Gastrocnemius medialis (tissue), 4 donors: ENCODE measurements at places on chromosomes 7 and 10. TPM values are rescaled to one million over a fixed set of nuclear protein-coding genes. Genes with fewer than 3 reads are reported as not detected.

DNA sequence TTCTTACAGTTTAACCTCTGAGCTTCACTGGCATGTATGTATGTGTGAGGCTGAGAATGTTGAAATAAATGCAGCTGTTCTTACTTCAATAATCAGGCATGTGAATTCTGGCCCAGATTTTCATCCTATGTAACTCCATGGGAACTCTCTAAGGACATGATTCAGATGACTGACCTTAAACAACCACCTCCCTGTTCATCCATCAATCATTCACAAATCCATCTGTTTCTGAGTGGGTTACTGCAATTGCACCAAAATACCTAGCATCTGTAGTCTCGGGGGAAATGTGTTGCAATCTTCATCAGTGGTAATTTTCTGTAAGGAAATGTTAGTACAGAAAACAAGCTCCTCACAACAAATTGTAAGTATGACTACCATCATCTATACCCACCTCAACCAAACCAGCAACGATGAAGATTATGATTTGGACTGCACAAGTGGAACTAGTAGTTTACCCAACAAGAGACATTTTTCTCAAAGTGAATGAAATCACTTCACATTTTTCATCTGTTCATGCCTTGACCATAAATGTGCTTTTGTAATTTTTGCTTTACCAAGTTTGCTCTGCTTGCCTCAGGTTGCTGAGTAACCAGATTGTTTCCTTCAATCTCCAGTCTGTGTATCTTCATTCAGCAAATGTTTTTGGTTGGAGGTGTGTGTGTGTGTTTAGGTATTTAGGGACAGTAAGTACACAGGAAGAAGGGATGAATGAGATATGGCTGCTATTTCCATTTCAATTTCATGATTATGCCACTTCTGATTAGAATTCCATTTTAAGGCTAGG, 65.7 kb upstream of the FZD8 start:
- H3K4me3 ChIP-seq: no peak overlapping the region
- no peak for DNase-seq
- no peaks in the 10 kb centered on the region for H3K4me1 ChIP-seq
- no peaks in the 10 kb centered on the region for H3K27me3 ChIP-seq
- no peak overlapping the region for H3K27ac ChIP-seq

- no peak for DNase-seq
- H3K36me3 ChIP-seq: no peaks in the 10 kb centered on the region
- H3K4me3 ChIP-seq: no peak overlapping the region
- no peaks in the 10 kb centered on the region for H3K4me1 ChIP-seq
These were observed 473.0 kb downstream of the RPS24 start for GRCh38 chr10:78506614-78507013.

DNA sequence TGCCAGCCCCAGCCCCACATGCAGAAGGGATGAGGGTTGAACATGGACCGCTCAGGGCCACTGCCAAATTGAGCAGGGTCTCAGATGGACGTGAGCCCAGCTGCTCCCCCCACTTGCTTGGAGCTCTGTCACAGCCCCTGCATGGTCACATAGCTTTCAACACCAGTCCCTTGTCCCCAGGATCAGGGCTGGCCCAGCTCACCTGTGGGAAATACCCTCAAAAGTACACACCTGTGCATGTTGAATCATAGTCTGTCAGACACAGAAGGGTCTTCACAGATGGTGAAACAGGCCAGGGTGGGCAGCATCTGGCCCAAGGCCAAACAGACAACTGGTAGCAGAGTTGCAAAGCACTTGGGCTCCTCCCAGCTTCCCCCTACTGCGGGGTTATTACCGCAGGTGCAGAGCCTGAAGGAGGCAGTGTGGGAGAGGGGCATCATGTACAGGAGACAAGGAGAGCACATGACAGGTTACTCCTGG, 77.6 kb upstream of the UNC5B start:
- H3K4me3 ChIP-seq: no peak overlapping the region
- H3K36me3 ChIP-seq: no peaks in the 10 kb centered on the region
- DNase-seq: no peak
- no peaks in the 10 kb centered on the region for H3K4me1 ChIP-seq

DNA sequence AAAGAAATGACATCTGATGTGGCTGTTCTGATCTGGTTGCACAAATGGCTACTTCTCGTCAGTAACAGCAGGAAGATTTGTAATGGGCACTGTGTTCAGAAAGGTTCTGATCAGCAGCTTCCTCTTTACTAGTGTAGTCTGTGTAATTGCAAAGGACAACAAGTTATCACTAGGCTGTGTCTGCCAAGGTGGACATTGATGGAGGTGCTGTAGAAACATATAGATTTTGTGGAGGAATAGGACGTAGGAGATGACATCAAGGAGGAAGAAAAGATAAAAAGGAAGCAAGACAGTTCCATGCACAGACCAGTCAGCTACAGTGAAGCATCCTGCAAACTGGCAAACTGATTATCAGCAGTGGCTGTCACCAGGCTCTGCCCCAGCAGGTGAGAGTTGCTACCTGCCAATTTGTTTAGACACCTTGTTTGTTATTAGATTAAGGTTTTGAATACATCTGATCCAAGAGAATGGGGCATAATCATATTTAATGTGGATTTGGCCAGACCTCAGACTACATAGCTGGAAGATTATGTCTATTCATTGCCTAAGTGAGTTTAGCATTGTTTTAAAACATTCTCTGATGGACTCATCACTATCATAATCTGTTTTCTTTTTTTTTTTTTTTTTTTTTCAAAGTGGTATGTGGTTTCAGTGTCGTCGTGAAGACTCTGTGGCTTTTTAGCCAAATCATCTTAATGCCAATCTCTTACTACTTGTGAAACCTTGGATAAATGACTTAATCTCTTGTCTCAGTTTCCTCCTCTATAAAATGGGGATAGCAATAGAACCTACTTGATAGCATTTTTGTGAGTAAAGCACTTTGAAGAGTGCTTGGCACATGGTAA, 417.9 kb upstream of the LRGUK start:
- H3K27me3 ChIP-seq: no peaks in the 10 kb centered on the region
- no peak overlapping the region for H3K4me3 ChIP-seq
- H3K27ac ChIP-seq: no peak overlapping the region
- no peaks in the 10 kb centered on the region for H3K4me1 ChIP-seq

DNA sequence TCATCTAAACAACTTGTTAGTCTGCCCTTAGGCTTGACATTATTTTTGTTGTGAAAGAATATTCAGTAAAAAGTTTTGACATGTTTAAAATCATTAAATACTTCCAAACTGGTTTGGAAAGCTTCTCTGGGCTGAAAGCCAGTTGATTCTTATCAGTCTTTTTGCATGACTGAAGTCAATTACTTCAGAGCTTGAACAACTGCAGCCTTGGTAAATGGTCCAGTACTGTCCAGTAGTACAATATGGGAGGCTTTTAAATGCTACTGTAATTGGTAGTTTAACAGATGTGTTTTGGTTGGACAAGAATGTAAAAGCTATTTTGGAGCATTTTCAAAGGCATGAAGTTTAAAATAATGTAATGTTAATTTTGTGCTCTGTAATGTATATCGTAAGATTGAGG, 103.4 kb downstream of the SDK1 start:
- H3K4me1 ChIP-seq: no peaks in the 10 kb centered on the region
- H3K27me3 ChIP-seq: no peaks in the 10 kb centered on the region
- no peak overlapping the region for H3K4me3 ChIP-seq
- DNase-seq: no peak
- H3K36me3 ChIP-seq: no peaks in the 10 kb centered on the region
- no peak overlapping the region for H3K27ac ChIP-seq

- no peaks in the 10 kb centered on the region for H3K4me1 ChIP-seq
- no peaks in the 10 kb centered on the region for H3K36me3 ChIP-seq
- H3K27ac ChIP-seq: no peak overlapping the region
- DNase-seq: no peak
- H3K4me3 ChIP-seq: no peak overlapping the region
- no peaks in the 10 kb centered on the region for H3K27me3 ChIP-seq
These were observed 320.2 kb downstream of the ELMO1 start for GRCh38 chr7:37128327-37129034.

DNA sequence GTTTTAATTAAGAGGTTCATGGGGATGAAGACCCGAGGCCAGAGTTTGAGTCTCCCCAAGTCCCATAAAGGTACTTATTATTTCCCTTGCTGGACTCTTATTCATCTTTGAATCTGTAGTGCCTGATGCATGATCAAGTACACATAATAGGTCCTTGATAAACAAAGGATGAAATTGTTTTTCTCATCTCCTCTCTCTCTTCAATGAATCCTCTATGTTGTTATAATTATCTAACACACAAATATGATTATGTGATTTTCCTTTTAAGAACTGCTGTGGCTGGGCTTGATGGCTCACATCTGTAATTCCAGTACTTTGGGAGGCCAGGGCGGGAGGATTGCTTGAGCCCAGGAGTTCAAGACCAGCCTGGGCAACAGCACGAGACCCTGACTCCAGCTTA, 117.7 kb downstream of the BAMBI start:
- no peaks in the 10 kb centered on the region for H3K27me3 ChIP-seq
- no peak for DNase-seq
- H3K36me3 ChIP-seq: no peaks in the 10 kb centered on the region
- H3K4me1 ChIP-seq: peaks cover 2% of the 10 kb centered on the region

DNA sequence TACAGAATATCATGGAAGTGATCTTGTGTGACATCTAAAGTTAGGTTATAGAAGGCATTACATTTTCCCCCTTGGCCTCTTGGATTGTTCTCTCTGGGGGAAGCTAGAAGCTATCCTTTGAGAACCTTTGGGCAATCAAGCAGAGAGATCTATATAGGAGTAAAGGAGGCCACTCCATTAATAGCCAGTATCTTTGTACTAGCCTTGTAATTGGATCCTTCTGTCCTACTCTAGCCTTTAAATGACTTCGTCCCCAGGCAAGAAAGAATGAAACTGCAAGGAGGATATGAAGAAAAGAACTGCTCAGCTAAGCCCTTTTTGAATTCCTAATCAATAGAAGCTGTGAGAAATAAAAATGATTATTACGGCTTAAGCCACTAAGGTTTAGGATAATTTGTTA, 230.9 kb downstream of the AGMO start:
- H3K4me1 ChIP-seq: peaks cover 10% of the 10 kb centered on the region
- DNase-seq: no peak
- no peak overlapping the region for H3K4me3 ChIP-seq
- H3K27ac ChIP-seq: no peak overlapping the region

DNA sequence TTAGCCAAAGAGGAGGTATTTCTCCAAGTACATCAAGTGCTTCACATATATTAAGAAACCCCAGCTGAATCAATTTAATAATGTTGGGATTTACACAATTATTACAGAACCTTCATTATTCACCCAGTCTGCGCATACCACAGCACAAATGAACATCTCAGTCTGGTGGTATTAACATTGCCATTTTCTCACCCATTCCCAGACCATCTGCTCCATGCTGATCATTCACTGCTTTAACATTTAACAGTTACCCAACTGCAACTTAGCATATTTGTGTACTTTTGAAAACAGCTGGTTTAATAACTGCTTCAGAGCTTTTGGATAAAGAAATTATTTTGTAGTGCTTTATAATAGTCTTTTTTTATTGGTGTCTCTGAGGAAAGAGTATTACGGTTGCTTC, 1072.1 kb downstream of the NXPH1 start:
- no peaks in the 10 kb centered on the region for H3K36me3 ChIP-seq
- no peak overlapping the region for H3K27ac ChIP-seq
- H3K4me3 ChIP-seq: no peak overlapping the region
- no peaks in the 10 kb centered on the region for H3K27me3 ChIP-seq

- no peak overlapping the region for H3K27ac ChIP-seq
- H3K36me3 ChIP-seq: no peaks in the 10 kb centered on the region
- no peak for DNase-seq
- H3K4me1 ChIP-seq: peaks cover 3% of the 10 kb centered on the region
These were observed 34.4 kb downstream of the UBTD1 start for GRCh38 chr10:97532935-97533671.

DNA sequence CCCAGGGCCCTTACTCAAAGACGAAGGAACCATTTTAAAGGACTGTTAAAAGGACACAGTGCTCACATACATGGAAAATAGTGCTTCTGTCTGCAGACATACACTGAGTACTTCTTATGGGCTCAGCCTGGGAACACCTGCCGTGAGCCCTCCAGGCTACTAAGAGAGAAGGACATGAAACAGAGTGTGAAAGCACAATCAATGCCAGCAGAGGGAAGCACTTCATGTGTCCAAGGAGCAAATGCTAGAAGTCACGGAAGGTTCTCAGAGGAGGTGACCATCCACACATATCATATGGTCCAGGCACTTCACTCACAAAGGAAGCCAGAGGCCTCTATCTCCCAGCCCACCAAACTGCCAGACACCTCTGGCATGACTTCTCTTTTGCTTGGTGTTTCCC, 15.5 kb downstream of the ELMO1 start:
- no peaks in the 10 kb centered on the region for H3K27me3 ChIP-seq
- no peak overlapping the region for H3K4me3 ChIP-seq
- peaks cover 6% of the 10 kb centered on the region for H3K4me1 ChIP-seq
- DNase-seq: no peak
- H3K36me3 ChIP-seq: no peaks in the 10 kb centered on the region
- no peak overlapping the region for H3K27ac ChIP-seq

GRCh38 chr7:82542665-82543064, 99.1 kb upstream of the CACNA2D1 start:
- no peaks in the 10 kb centered on the region for H3K36me3 ChIP-seq
- H3K27ac ChIP-seq: no peak overlapping the region
- no peak for DNase-seq
- H3K27me3 ChIP-seq: no peaks in the 10 kb centered on the region
- no peak overlapping the region for H3K4me3 ChIP-seq
- no peaks in the 10 kb centered on the region for H3K4me1 ChIP-seq

GRCh38 chr7:109009636-109010035, 440.0 kb downstream of the DNAJB9 start:
- no peak overlapping the region for H3K4me3 ChIP-seq
- no peak overlapping the region for H3K27ac ChIP-seq
- H3K27me3 ChIP-seq: no peaks in the 10 kb centered on the region

- no peaks in the 10 kb centered on the region for H3K36me3 ChIP-seq
- H3K4me1 ChIP-seq: no peaks in the 10 kb centered on the region
- no peaks in the 10 kb centered on the region for H3K27me3 ChIP-seq
These were observed 21.7 kb upstream of the ZNF365 start for GRCh38 chr10:62352356-62352970.

- no peaks in the 10 kb centered on the region for H3K27me3 ChIP-seq
- H3K27ac ChIP-seq: no peak overlapping the region
- no peaks in the 10 kb centered on the region for H3K4me1 ChIP-seq
- no peaks in the 10 kb centered on the region for H3K36me3 ChIP-seq
- no peak overlapping the region for H3K4me3 ChIP-seq
- no peak for DNase-seq
These were observed 237.7 kb downstream of the SKAP2 start for GRCh38 chr7:26626687-26627086.

GRCh38 chr7:20200361-20200760, 16.8 kb downstream of the MACC1 start:
- no peaks in the 10 kb centered on the region for H3K36me3 ChIP-seq
- no peaks in the 10 kb centered on the region for H3K27me3 ChIP-seq
- no peak overlapping the region for H3K27ac ChIP-seq
- no peak for DNase-seq
- H3K4me3 ChIP-seq: no peak overlapping the region

Gene GIMAP1
- 4.1 TPM for total RNA-seq

Gene ZNF107
- total RNA-seq: 0.49 TPM

Gene FKBP9
- total RNA-seq: 72.1 TPM

Gene KLF14
- 0.51 TPM for total RNA-seq

Gene ALOX5
- total RNA-seq: 4.4 TPM

Gene VIPR2
- total RNA-seq: 2.2 TPM

Gene PTN
- total RNA-seq: not detected

Gene ABCB4
- 0.68 TPM for total RNA-seq
